ENCODE measurements at places on chromosomes 5 and 9. TPM values are rescaled to one million over a fixed set of nuclear protein-coding genes. Genes with fewer than 3 reads are reported as not detected.

DNA sequence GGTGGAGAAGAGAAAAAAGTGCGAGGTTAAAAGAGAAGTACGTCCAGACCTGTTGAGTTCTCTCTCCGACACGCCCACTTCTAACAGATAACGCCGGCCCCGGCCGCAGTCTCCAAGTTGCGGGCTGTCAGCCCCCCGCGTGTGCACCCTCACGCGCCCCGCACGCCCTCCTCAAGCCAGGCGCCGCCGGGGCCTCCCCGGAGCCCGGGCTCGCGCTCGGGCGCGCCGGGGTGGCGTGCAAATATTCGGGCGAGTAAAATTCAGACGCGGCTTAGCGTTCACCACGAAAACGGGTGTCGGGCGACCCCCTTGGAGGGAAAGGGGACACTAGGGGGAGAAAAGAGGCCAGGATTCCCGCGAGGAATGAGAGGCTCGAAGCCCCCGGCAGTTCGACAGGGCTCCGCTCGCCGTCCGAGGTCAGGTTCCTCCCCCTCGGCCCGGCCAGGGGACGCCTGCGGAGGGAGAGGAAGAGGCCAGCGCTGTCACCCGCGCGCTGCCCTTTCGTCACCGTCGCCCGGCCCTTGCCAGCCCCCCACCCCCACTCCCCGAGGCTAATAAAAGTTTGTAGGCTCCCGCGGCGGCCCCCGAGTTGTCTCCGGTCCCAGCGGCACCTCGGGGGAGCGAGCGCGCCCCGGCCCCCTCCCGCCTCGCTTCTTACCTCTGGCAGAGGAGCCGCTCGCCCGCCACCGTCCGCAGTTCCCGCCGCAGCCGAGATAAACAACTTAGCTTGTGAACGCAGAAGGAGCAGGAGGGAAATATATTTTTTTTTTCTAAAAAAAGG, 743 bp downstream of the NR3C1 start:
- DNase-seq = no peak

GRCh38 chr5:168301593-168302390, 10.3 kb downstream of the WWC1 start:
- no peak for DNase-seq

DNA sequence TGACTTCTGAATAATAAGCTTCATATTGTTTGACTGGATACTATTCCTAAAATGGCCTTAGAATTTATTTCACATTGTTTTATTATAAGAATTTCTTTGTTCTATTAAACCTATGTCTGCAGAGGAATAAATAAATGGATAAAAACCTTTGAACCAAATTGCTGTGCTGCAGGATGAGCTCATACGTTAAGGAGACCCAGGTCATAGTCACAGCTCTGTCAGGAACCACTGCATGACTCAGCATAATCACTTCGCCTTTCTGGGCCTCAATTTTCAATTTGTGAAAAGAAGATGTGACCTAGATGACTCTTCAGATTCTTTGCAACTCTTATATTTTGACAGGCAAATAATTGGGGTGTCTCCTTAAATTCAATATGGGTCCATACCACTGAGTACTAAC, 36.7 kb upstream of the HMHB1 start:
- no peak for DNase-seq

- no peak for DNase-seq
Measured at GRCh38 chr9:85941966-85942912, 1.3 kb downstream of the NAA35 start.

Gene BRD3
- total RNA-seq = 27.6 TPM

Gene SH3RF2
- total RNA-seq = 23.1 TPM

Measured in Panc1 (cell line).